ENCODE measurements at places on chromosomes 2 and 18.

GRCh38 chr2:238441262-238442114 is 14.8 kb downstream of the ASB1 start:
- DNase-seq = peak; percentile 53

DNA sequence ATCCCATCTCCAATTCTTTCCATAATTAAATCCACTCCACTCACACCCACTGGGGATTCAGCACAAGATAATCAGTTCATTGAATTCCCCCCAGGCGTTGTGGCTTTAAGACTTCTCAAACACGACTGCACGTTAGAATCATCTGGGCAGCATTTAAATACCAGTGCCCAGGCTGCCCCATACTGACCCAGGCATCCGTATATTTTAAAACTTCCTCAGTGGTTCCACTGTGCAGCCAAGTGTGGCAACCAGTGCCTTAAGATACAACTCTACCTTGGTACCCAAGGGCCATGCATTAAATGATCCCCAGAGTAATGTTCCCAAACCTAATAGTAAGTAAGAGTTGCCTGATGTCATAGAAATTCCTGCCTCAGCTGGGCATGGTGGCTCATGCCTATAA is 54.3 kb upstream of the BZW1 start:
- no peak for DNase-seq

DNA sequence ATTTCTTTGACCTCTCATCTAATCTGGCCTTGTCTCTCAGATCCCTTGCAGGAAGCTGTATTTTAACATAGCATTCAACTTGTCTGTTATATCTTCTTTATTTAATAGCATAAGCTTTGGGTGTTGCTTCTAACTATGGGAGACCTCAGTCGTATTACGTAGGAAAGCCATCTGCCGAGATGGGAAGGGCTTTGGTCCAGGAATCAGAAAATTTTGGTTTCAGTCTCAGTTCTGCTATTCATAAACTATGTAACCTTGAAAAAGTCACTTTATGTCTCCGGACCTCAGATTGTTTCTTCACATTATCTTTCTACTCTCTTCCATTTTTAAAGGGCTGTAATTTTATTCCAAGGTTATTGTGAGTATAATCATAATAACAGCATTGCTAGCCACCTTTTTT is 297.7 kb downstream of the SATB2 start:
- DNase-seq = no peak

GRCh38 chr18:58253871-58254270 is 209.8 kb downstream of the NEDD4L start:
- peak; percentile 58 for DNase-seq

DNA sequence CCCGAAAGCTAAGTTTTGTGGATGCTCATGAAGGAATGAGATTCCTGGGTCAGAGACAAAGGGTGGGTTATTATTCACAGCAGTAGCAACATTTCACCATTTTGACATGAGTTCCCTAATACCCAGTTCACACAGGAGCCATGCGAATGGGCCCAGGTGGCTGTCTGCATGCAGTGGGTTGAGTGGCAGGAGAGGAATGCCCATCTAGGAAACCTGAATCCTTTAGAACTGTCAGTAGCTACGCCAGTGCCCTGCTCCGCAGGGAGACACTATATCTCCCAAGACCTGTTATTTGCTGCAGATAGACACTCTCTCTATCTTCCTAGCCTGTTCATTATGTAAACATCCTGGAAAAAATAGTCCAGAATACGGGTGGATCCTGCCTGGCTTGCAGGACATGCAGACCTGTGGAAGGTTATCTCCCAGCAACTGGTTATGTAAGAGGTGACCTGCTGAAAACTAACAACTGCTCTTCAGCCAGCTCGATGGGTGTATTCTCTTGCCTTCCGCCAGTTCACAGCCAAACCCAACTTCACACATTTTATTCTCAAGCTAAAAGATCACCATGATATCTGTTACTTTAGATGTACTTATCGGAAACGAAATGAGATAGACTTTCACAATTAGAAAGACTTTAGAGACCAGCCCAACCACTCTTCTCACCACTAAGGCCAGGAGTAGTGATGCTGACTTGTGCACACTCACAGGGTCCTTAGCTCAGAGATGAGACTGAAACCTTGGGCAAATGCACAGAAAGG is 59.1 kb downstream of the MBP start:
- DNase-seq = no peak

DNA sequence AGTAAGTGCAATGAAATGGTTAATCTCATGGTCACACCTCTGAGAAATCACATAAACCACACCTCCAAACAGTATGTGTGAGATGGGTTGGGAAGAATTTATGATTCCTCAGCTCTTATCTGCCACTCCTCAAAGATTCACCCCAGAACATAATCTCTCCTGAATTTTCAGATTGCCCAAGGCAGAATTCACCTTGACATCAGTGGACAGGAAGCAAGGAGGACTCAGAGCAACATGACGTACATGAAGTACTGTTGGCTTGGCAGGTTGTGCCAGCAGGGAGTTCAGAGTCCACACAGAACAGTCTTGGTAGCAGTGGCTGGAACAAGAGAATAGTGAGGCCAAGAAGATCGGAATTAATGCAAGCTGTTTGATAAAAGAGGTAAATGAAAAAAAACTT is 31.7 kb upstream of the CYBRD1 start:
- DNase-seq = no peak

GRCh38 chr2:120740765-120741524 is 5.3 kb downstream of the GLI2 start:
- DNase-seq = peak; percentile 69

DNA sequence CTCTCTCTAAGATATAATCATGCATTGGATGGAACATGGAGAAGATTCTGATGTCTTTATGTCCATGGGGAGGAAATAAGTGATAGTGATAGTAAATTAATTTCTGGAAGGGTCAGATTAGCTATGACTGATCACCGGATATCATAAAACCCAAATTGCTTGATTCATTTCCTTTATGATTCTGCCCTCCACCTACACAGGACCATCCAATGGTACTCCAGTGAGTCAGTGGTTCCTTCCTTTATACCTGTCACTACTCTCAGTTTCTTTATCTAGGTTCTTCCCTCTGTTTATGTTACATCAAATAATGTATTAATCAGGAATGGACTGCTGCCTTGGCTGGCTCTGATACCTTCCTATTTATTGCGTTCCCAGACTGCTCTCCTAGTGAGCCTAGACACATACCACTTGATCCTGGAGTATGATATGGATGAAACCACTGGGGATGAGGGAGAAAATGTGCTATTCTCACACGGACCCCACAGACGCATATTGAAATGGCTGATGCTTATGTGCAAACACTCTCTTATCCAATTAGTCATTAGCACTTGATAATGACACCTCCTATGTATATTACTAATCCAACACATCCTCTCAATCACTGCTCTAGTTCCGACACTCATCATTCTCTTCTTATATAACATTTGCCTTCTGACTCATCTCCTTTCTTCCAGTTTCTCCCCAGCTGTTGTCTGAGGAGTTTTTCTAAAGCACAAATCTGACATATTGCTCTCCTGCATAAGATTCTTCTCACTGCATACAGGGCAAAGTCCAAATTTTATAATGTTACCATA is 315.6 kb downstream of the INSIG2 start:
- DNase-seq = no peak

GRCh38 chr2:223995569-223995968 is 38.3 kb downstream of the MRPL44 start:
- no peak for DNase-seq

- no peak for DNase-seq
Measured at GRCh38 chr2:231124838-231125568, at the start of gene HTR2B. TSS of gene HTR2B (minus strand) at chr2:231125042. CDS start at chr2:231123764, 1,278 bp downstream.

GRCh38 chr2:172437419-172438341 is 10.3 kb downstream of the ITGA6 start:
- DNase-seq = no peak

DNA sequence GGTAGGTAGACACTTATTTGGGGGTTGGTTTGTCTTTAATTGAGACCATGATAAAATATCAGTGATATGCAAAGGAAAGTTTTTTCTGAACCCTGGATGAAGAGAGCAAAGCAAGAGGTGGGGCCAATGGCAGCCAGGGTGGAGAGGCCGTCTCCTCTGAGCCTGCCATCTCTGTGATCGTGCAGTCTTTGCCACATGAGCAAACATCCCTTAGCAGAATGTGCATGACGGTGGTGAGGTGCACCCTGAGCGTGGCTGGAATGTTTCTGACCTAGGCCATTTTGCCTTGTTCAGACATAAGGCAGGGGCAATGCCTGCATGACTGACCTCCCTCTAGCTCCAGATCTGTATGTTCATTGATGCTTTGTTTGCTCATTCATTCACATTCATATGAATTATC is 6.0 kb downstream of the NCK2 start:
- DNase-seq = no peak

DNA sequence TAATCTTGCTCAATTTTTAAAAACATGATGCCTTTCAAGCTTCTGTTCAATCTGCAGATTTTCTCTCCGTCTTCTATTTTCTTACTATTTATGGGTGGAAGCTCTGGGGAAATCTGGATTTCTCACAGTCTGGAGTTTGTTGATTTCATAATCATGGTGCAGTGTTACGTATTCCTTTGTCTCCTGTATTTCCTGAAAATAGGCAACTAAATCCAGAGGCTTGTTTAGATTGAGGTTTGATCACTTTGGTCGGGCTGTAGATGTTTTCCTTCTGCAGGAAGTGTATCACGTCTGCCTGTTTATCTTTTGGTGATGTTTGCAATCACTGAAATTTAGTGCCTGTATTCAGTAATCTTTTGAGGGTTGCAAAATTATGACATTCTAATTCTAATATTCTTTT is 487.7 kb downstream of the LRRTM4 start:
- no peak for DNase-seq

GRCh38 chr2:138187221-138187620 is 222.9 kb downstream of the HNMT start:
- DNase-seq = no peak

- no peak for DNase-seq
Measured at GRCh38 chr2:169107645-169108044, 38.3 kb downstream of the DHRS9 start.

DNA sequence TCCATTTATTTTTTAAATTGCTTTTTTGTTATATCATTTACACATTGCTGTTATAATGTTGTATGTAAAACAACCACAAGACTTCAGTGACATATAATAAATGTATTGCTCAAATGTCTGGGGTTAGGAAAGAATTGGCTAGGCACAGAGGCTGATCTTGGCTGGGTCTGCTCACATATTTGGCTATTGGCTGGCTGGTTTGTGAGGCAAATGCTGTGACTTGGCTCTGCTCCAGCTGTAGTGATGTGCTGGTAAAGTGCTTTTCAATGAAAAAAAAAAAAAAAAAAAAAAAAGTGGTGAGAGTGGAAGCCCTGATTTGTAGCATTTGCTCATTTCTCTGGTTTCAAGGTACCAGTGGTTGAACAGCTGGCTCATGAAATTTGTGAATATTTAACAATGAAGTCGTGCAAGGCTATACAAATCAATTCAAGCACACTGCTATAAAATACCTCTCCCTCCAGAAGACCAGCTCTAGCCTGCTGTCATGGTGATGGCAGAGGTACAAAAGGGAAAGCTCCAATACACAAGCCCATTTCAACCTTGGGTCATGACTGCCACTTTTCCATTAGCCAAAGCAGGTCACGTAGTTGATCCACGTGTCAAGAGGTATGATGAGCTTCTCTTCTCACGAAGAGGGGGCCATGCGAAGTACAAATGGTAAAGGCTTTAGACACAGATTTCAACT is 43.7 kb upstream of the RIT2 start:
- DNase-seq = no peak

- DNase-seq = no peak
Measured at GRCh38 chr2:41865263-41865662, 182.6 kb upstream of the PKDCC start.

- no peak for DNase-seq
Measured at GRCh38 chr2:1784087-1784486, 39.8 kb upstream of the PXDN start.

GRCh38 chr2:21773168-21773567 is 649.4 kb downstream of the TDRD15 start:
- no peak for DNase-seq

- DNase-seq = no peak
Measured at GRCh38 chr18:22337306-22337705, 80.4 kb downstream of the CTAGE1 start.

DNA sequence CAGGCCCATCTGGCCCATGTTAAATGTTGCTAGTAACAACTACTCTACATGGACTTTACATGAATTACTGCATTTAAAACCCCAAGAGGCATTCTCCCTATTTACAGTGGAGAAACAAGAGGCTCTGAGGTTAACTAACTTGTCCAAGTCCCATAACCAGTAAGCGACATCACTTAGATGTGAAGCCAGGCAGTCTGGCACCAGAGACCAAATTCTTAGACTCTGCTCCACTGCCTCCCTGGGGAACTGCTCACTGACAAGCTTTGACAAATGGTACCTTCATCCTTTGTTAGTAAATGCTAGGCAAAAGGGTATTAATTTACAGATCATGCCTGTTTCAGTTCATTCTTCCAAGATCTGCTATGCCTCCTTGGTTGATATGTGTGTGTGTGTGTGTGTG is 124.8 kb downstream of the AFF3 start:
- DNase-seq = peak; percentile 86

GRCh38 chr2:217711188-217711587 is 291.6 kb downstream of the TNS1 start:
- no peak for DNase-seq

GRCh38 chr2:12547566-12548170 is 169.1 kb upstream of the TRIB2 start:
- DNase-seq = no peak

- DNase-seq = no peak
Measured at GRCh38 chr18:261398-262073, 6.3 kb downstream of the THOC1 start.

DNA sequence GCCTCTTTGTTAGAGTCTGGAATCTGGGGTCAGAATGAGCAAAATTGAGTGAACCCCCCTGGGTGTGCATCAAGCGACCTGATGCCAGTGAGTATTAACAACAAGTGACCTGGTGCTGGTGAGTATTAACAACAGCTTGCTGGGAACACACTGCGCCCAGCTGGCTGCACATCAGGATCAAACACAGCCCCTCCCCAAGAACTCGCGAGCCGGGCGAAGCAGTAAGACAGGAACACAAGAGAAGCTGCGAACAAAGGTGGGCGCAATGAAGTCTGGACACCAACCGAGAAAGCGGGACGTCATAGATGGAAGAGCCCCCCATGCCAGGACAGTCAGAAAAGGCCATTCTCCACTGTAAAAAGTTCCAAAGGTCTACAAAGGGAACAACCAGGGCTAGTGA is 34.3 kb downstream of the CRACDL start:
- peak; percentile 32 for DNase-seq

- DNase-seq = no peak
Measured at GRCh38 chr2:46252891-46253659, 44.1 kb upstream of the EPAS1 start.
